ENCODE measurements at places on chromosomes 16 and 17.
A peak's percentile ranks its signal among the peaks of the same experiment; 100 is the strongest.

DNA sequence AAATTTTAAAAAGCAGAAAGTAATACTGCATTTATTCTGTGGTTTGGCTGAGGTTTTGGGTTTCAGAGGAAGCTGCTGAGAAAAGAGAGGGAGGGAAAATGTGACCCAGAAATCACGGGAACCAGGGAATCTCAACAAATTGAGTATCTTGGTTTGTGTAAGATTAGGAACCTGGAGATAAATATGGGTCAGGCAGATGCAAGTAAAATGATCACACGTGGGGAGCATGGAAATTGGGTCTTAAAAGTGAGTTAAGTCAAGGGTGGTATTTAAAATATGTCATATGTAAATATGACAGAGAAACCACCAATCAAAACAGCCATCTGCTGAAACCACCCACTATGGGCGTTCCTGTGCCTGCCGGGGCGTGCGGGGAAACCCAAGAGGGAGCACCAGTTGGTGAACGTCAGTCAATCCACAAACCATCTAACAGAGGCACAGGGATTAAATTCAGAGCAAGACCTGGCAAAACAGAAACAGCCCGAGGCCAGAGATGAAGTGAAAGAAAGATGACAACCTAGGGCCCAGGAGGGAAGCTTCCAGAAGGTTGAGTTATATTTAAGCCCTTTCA is 33.4 kb downstream of the CDH13 start:
- H3K4me3 ChIP-seq: no peak overlapping the region
- no peak overlapping the region for H3K27ac ChIP-seq
- H3K36me3 ChIP-seq: no peaks in the 10 kb centered on the region

DNA sequence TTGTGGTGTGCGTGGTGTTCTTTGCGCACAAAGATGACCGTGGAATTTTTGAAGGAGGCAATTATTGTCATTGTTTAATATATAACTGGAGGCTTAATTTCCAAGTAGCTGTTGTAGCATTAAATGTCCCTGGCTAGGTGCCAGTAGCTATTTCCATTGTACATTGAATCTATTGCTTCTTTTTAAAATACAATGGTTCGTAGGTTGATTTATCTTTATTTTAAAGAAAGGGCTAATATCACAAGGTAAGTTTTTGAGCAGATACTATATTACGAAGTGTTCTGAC is 127.1 kb downstream of the RPTOR start:
- no peaks in the 10 kb centered on the region for H3K36me3 ChIP-seq
- no peak overlapping the region for H3K27ac ChIP-seq
- no peak overlapping the region for H3K4me3 ChIP-seq
- no peak for DNase-seq
- H3K4me1 ChIP-seq: peaks cover 10% of the 10 kb centered on the region

DNA sequence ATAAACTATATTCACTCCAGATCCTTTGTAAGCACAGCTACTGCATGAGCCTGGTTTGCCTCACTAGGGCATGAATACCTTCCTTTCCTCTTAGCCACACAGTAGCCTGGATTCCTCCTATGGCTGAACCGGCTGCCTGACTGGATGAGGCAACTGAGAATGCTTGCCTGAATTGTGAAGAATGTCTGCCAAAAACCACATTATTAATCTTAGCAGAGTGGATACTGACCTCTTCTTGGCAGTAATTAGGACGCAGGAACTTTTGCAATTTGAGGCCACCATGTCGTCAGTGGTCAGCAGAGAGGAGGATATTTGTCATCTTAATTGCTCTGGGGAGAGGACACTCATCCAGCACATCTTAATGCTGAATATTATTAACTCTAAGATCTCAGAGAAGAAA is 651.8 kb upstream of the GOT2 start:
- no peaks in the 10 kb centered on the region for H3K27me3 ChIP-seq
- no peak overlapping the region for H3K4me3 ChIP-seq
- H3K27ac ChIP-seq: no peak overlapping the region
- no peaks in the 10 kb centered on the region for H3K36me3 ChIP-seq
- no peaks in the 10 kb centered on the region for H3K4me1 ChIP-seq

GRCh38 chr16:20781697-20782096 is 17.9 kb downstream of the ACSM3 start:
- no peaks in the 10 kb centered on the region for H3K36me3 ChIP-seq
- H3K27ac ChIP-seq: no peak overlapping the region
- H3K4me1 ChIP-seq: no peaks in the 10 kb centered on the region

DNA sequence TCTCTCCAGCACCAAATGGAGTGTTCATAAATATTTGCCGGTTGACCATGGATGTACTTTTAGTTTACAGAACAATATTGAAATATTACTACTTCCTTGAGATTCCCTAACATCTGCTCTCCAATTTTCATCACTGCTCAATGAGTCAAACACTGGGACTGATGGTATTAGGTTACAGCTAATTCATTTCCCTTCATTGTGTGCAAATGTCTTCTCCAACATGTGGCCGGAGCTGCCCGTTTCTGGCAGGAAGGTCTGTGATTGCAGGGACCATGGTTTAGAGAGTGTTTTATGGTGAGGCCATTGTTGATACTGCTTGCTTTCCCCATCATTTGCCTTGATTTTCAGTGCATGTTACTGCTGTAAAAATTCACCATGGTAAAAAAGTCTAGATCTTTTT is 209.3 kb downstream of the HS3ST3B1 start:
- no peaks in the 10 kb centered on the region for H3K36me3 ChIP-seq
- no peaks in the 10 kb centered on the region for H3K27me3 ChIP-seq
- no peak overlapping the region for H3K27ac ChIP-seq
- H3K4me3 ChIP-seq: no peak overlapping the region

- peak overlapping the region; percentile 76 for H3K4me3 ChIP-seq
- no peaks in the 10 kb centered on the region for H3K36me3 ChIP-seq
- H3K27ac ChIP-seq: peak overlapping the region; percentile 97
- peaks cover 12% of the 10 kb centered on the region for H3K4me1 ChIP-seq
- H3K27me3 ChIP-seq: no peaks in the 10 kb centered on the region
- DNase-seq: peak; percentile 23
Measured at GRCh38 chr17:35577830-35578196, 558 bp downstream of the PEX12 start.

DNA sequence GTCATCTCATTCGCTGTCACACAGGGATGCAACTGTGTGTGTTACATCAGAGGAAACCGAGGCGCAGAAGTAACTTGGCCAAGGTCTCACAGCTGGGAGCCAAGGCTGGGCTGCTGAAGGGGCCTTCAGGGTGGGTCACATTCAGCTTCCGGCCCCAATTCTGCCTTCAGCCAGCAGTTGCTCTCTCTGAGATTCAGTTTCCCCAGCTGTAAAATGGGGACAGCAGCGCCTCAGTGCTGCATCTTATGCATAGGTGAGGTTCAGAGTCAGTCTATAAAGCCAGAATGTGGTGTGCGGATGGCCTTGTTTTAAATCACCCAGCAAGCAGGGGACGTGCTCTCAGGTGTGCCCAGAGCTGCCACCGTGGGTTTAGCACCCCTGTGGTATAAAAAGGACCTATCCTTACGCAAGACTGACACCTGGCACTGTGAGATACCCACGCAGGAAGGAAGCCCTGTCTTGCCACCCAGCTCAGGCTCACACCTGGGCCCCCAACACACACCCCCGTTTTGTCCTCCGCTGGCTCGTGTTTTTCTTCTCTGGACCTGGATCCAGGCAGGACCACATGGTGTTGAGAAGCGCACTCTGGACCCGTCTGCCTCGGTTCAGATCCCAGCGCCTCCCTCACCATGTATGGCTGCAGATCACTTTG is 94.6 kb upstream of the GSE1 start:
- no peak overlapping the region for H3K27ac ChIP-seq

DNA sequence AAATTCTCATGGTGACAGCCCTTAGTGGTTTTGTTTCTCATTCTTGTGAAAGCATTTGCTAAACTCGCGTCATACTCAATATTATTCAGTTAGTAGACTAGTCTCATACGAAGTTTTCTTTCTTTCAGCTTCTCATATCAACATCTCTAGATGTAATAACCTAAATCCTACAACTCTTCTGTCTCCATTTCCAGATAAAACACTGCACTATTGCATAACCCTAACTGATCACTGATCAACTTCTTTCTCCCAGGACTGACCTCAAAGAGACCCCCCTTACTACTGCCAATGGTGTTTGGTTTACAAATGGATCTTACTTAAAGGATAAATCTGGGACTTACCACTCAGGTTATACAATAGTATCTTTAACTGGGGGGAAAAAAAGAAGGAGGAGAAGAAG is 36.3 kb upstream of the TEKT1 start:
- H3K27ac ChIP-seq: peak overlapping the region; percentile 11
- H3K4me3 ChIP-seq: no peak overlapping the region
- no peak for DNase-seq
- H3K27me3 ChIP-seq: no peaks in the 10 kb centered on the region
- no peaks in the 10 kb centered on the region for H3K36me3 ChIP-seq

DNA sequence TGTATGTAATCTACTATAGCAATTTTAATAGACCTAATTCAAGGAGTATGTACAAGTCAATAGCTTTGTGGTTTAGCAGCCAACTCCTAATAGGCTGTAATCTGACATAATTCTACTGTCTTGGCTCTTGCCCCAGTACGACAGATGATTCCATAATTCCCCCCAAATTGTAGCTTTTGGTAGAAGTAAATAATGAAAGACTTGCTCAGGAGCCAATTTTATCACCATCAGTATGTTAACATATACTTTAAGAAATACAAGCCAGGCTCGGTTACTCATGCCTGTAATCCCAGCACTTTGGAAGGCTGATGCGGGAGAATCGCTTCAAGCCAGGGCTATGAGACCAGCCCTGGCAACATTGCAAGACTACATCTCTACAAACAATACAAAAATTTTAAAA is 53.9 kb downstream of the AP2B1 start:
- H3K36me3 ChIP-seq: no peaks in the 10 kb centered on the region
- H3K4me1 ChIP-seq: no peaks in the 10 kb centered on the region
- no peak overlapping the region for H3K4me3 ChIP-seq
- H3K27ac ChIP-seq: no peak overlapping the region
- H3K27me3 ChIP-seq: no peaks in the 10 kb centered on the region
- DNase-seq: no peak

DNA sequence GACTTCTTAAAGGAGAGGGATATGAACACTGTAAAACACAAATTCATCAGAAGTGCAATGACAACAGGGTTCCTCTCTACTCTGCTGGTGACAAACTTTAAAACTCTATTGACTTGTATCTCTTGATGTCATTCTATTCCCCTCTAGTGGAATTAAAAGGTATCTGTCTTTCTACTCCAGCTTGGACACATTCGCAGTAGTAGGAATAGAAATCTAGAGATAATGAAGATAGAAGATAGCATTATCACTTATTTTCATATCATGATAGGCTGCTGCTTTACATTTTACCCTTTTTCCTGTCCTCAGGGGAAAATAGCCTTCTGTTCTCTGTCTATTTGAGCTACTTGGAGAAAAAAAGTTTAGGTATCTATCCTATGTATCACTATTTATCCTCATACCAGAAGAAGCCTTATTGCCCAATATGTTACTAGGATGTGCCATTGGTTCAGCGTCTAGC is 209.6 kb upstream of the CACNG5 start:
- H3K36me3 ChIP-seq: no peaks in the 10 kb centered on the region
- DNase-seq: peak; percentile 27
- no peak overlapping the region for H3K4me3 ChIP-seq
- H3K27ac ChIP-seq: no peak overlapping the region

- H3K4me3 ChIP-seq: no peak overlapping the region
- DNase-seq: no peak
- H3K4me1 ChIP-seq: peaks cover 10% of the 10 kb centered on the region
- no peaks in the 10 kb centered on the region for H3K27me3 ChIP-seq
Measured at GRCh38 chr16:4879049-4879448, 31.8 kb downstream of the UBN1 start.

DNA sequence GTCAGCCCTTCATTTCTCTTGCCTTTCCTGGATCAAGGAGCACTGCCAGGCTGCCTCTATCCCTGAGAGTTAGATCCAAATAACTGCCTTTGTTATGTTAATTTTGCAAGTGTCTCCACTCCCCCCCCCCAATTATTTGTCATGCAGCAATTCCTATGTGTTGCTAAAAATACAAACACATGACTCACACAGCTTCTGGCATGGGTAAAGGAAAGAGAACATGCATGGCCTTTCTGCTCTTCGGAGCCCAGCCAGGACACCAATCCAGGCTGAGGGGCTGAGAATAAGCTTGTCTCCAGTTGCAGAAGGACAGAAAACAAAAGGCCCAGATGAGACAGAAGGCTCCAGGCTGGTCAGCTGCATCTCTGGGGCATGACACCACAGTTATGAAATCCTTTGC is 148.0 kb upstream of the TNRC6C start:
- H3K4me3 ChIP-seq: no peak overlapping the region
- no peak overlapping the region for H3K27ac ChIP-seq
- no peaks in the 10 kb centered on the region for H3K4me1 ChIP-seq
- DNase-seq: no peak
- no peaks in the 10 kb centered on the region for H3K27me3 ChIP-seq
- H3K36me3 ChIP-seq: no peaks in the 10 kb centered on the region

- H3K36me3 ChIP-seq: no peaks in the 10 kb centered on the region
- no peak for DNase-seq
- no peaks in the 10 kb centered on the region for H3K27me3 ChIP-seq
Measured at GRCh38 chr17:34291721-34292348, 6.3 kb downstream of the CCL11 start.

DNA sequence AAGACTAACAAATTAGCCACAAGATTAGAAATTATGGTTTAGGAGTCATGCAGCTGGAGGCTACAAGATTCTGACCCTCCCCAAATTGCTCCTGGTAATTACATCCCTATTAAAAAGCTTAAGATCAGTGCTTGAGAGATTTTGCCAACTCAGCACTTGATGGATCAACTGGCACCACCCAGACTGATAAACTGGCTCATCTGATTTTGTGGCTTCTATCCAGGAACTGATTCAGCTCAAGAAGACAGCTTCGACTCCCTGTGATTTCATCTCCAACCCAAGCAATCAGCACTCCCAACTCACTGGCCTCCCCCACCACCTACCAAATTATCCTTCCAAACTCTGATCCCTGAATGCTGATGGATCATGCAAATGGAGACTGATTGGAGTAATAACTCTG is 94.8 kb downstream of the TNFRSF13B start:
- H3K4me1 ChIP-seq: no peaks in the 10 kb centered on the region
- no peak overlapping the region for H3K4me3 ChIP-seq
- no peak for DNase-seq
- H3K27me3 ChIP-seq: no peaks in the 10 kb centered on the region
- H3K27ac ChIP-seq: no peak overlapping the region

DNA sequence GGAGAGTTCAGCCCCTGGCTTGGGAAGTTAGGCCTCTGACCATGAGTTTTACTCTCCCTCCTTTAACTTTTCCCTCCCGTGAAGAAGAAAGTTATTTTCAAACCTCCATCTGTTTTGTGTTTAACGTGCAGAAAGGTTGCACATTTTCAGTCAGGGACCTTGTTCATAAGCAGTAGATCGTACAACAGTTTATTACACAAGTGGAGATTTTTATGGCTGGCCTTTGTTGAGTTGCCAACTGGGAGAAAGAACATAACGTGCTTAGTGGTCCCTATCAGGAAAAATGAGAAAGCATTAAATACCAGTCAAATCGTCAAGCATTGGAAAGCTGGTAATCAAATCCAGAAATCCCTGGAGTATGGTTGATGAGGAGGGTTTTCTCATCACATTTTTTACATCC is 117.9 kb upstream of the MYOCD start:
- no peaks in the 10 kb centered on the region for H3K27me3 ChIP-seq
- no peak overlapping the region for H3K4me3 ChIP-seq
- no peak overlapping the region for H3K27ac ChIP-seq
- peaks cover 12% of the 10 kb centered on the region for H3K4me1 ChIP-seq
- no peak for DNase-seq
- no peaks in the 10 kb centered on the region for H3K36me3 ChIP-seq
